ENCODE measurements at places on chromosomes 3 and 15.

DNA sequence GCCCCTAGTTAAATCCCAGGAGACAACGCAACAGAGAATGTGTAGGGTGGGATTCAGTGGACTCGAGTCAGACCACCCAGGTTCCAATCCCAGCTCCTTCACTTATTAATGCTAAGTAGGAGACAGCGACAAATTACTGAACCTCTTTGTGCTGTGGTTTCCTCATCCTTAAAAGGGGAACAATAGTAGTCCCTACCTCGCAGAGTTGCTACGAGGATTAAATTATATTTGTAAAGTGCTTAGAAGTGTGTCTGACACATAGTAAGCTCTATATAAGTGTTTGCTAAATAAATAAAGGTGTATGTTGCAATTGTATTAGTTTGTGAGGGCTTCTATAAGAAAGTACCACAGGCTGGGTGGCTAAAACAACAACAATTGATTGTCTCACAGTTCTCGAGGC is 58.0 kb upstream of the PPARG start:
- no peak for DNase-seq

DNA sequence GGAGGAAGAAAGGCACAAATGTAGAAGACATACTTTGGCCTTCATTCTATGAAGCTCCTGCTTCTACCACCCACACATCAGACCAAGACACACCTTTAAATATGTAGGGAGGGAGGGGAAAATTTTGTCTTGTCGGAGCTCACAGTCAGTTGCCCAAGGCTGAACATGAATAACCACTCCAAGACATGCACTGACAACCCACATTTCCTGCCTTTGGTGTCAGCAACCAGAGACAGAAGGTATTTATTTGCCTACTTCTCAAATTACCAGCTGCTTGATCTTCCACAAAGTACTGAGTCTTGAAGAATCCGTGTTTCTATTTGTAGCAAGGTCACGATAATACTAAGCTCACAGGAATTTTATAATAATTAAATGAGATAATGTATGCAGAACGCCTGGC is 169.7 kb downstream of the KCNMB2 start:
- DNase-seq = no peak

GRCh38 chr3:64878362-64878761 is 190.6 kb upstream of the ADAMTS9 start:
- DNase-seq = no peak

GRCh38 chr3:141250828-141251227 is 19.2 kb downstream of the PXYLP1 start:
- no peak for DNase-seq

DNA sequence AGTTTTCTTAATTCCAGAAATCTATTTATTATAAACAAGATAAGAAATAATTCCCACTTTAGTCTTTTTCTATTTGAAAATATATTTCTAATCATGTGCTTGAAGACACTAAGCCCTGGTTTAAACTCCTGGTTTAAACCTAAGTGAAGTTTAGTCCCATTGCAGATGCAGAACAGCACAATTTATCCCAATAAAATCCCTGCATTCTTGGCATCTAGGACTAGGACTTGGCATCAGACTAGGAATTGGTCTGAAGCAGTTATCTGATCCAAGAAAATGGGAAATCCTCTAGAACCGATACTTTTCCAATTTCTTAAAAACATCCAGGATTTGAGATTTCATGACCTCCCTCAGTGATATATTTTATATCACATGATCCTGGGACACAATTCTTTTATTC is 168.8 kb upstream of the VEPH1 start:
- DNase-seq = no peak
